Stimulated activated CD8-positive, alpha-beta memory T cell treated with anti-CD3 and anti-CD28 coated beads, Interleukin-7, amount 100 ng/mL, for 48 hours (primary cell): ENCODE measurements at places on chromosomes 7 and 10.

DNA sequence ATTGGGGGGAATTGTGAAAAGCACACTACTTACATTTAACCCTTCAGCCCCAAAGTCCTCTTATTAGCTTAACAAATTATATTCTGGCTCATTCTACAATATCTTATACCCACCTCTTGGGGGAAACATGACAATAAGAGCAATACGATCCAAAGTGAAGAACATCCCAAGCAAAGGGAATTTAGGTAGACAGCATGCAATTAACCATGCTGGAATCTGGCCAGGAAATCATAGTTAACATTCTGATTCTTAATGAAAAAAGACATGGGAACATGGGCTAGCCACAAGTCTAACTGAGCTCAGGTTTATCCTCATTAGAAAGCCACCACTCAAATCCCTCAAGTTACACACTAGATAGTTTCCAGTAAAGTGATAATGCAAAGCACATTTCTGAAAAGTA lies 241.9 kb upstream of the SLC26A5 start:
- DNase-seq = no peak

DNA sequence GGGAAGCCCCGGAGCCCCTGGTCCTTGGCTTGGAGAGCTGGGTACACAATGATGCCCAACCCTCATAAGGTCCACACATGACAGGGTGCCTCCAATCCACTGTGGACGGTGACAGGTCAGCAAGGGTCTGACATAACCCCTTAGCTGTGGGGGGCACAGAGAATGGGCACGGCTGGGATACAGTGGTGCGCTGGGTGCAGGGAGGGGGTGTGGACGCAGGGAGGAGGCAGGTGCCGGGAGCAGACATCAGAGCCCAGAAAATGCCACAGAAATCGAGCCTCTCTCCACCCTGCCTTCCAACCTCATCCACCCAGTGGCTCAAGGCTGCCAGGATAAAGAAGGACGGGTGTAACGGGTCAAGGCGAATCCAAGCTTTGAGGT lies 177.8 kb upstream of the RHEB start:
- no peak for DNase-seq

DNA sequence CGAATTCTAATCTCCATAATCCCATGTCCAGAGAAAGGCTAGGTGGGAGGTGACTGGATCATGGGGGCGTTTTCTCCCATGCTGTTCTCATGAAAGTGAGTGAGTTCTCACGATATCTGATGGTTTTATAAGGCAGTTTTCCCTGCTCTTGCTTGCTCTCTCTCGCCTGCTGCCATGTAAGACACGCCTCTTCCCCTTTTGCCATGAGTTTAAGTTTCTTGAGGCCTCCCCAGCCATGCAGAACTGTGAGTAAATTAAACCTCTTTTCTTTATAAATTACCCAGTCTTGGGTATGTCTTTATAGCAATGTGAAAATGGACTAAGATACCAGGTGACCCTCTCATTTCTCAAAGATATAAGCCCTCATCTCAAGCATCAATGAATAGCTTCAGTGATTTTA lies 1.1 kb upstream of the ACTA2 start:
- DNase-seq = no peak

DNA sequence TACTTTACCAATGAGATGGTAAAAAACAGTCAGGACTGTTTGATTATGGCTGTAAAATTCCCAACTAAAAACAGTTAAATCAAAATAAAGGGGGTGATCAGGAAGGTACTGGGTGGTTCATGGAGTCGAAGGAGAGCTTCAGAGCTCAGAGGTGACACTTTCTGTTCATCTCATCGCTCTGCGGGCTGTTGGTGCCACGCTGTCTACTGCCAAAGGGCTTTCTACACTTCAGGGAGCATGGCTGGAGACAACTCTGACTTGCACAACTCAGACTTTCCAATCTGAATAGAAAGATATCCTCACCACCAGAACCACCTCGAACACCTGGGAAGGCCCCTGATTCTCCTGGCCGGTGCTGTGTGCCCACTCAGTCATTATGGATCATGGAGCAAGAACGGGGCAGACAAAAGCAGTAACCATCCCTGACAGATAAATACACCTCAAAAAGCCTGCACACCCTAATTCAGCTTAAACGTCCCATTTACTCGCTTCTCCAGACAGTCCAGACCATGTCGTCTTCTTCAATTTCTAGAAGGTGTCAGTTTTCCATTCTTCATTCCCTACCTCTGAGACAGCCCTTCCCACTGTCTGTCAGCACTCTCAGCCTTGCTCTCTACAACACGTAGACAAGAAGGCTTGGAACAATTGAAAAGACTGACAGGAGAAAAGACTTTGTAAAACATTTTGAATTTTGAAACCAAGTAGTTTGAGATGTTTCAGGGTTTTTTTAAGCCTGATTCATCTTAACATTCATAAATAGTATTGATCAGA lies 348.7 kb upstream of the NFE2L3 start:
- no peak for DNase-seq

- DNase-seq = no peak
Measured at GRCh38 chr10:17236468-17237148, 8.6 kb downstream of the VIM start.

- DNase-seq = no peak
Measured at GRCh38 chr10:90998733-90999511, 78.0 kb upstream of the ANKRD1 start.

DNA sequence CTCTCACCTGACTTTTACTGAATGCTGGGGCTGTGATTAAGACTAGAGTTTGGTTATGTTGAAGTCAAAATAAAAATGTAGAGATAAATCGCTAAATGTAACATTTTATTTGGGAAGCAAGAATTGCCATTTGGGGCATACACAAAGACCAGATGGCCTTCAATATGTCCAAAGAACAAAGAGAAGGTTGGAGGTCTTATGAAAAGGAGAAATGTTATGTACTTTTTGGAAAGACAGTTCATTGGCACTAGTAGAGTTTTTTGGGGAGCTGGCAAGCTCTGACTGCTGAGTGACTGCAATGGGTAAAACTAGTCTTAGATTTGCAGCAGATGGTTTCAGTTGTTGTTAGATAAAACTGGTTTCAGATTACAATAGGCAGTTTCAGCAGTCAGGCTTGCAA lies 35.6 kb upstream of the GALNT17 start:
- DNase-seq = no peak

GRCh38 chr10:108241166-108241565 lies 1076.7 kb upstream of the SORCS1 start:
- DNase-seq = no peak

DNA sequence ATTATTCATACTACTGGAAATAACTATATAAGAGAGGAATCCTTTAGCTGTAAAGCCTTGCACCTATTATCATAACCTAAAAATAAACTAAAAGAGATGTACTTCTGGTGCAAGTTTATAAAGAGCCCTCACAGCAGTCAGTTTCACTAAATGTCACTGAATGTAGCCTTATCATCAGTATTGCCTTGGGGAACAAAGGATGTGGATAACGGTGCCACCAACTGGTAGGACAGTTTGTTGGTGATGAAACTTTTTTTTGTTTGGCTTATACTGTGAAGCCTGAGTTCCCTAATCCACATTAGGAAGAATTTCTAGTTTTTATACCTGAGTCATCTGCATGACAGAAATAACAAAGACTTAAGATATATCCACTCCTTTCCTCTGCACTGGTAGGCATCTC lies 117.9 kb upstream of the COL1A2 start:
- no peak for DNase-seq

- no peak for DNase-seq
Measured at GRCh38 chr10:71616817-71617654, 102.5 kb downstream of the C10orf105 start.
